NCI-H1092 (cell line): ENCODE measurements at places on chromosomes 7 and 10.

- DNase-seq: no peak
Measured at GRCh38 chr7:132636581-132636980, 60.3 kb upstream of the PLXNA4 start.

- DNase-seq: no peak
Measured at GRCh38 chr10:66265398-66265797, 660.4 kb upstream of the LRRTM3 start.

GRCh38 chr7:75950111-75950681 is 35.2 kb downstream of the POR start:
- no peak for DNase-seq

DNA sequence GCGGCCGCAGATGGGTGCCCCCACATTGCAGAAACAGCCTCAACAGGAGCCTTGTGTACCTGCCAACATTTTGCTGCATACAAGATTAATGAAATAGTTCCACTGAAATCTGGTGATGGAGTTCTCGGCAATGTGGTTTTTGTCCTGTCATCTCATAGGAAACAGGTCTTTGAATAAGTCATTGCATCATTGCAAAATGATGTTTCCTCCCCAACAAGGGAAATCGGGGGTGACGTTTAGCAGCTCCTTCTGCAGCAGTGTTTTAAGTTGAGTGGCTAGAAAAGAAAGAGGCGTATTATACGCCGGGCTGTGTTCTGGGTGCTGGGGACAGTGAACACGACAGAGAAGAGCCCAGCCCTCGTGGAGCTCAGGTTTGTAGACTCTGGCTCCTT is 177.0 kb downstream of the PRKAG2 start:
- DNase-seq: no peak

GRCh38 chr7:113797420-113798010 is 121.3 kb downstream of the PPP1R3A start:
- no peak for DNase-seq
